ENCODE measurements at places on chromosomes 7 and 10. TPM values are rescaled to one million over a fixed set of nuclear protein-coding genes. Genes with fewer than 3 reads are reported as not detected.

GRCh38 chr7:23204241-23204640 is 22.4 kb downstream of the NUP42 start:
- no peak for DNase-seq

GRCh38 chr10:802506-802905 is 113.0 kb upstream of the DIP2C start:
- no peak for DNase-seq

DNA sequence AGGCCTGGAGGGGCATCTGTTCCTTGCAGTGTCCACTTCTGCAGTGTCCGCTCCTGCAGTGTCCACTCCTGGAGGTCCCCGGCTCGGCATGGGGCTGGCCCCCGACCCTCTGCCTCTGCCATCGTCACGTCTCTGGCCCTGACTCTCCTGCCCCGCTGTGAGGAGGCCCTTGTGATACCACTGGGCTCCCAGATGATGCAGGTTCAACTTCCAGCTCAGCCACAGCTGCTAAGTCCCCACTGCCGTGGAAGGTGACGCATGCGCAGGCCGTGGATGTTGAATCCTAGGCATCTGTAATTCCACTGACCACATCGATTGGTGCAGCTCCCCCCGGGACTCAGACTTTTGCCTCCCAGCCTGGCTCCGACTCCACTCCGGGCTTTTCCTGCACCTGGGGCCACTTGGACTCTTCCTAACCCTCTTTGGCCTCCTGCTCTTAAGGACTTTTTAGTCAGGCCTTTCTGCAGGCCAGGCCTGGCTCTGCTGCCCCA is 95.1 kb downstream of the GLRX3 start:
- DNase-seq = no peak

DNA sequence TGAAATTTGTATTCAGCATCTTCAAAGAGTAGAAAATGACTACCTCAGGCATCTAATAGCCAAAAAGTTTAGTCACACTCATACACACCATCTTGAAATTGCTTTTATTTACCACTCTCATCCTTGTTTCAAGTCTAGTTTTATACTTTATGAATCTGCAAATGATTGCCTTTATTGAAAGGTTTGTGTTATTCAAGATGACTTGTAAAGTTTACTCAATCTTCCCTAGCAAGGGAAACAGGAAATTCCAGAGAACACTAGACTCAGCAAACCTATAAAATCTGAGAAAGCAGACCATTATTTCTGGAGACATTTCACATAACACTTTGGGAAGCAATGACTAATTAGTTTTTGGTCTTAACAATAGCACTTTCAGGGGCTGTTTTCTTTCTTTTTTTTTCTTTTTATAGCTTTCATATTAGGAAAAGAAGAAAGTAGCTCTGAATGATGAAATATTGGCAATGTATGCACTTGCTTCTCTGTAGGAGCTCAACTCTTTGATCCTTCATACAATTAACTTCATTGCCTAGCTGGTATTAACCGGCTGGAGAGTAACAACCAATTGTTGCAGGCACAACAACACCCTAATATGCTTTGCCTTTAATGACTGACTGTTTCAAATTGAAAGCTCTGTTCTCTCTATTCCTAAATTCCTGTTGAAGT is 68.9 kb upstream of the HDAC9 start:
- DNase-seq = peak; percentile 69

DNA sequence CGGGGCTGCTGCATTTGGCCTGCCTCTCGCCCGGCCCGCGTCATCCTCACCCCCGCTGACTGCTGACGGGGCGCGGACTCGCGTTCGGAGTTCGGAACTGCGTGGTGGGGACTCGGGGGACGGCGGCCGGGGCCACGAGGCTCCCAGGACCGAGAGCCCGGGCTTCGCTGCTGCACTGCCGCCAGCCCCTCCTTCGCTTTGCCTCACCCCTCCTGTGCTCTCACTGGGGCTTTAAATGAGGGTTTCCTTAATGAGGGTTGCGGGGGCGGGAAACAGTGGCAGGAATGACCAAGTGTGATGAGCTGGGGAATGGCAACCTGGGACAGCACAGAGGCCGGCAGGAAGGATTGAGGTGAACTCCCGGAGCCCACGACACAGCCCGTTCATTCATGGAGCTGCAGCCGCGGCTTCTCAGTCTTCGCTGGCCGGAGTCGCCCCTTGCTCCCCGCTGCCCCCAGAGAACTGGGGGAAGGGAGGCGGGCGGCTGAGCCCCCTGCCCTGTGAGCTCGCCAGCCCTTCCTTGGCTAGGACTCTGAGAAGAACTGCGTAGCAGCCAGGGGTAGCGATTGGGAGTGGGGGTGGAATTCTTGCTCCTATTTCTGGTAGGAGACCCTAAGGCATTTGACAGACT is 1.5 kb upstream of the LRRC4 start:
- no peak for DNase-seq

DNA sequence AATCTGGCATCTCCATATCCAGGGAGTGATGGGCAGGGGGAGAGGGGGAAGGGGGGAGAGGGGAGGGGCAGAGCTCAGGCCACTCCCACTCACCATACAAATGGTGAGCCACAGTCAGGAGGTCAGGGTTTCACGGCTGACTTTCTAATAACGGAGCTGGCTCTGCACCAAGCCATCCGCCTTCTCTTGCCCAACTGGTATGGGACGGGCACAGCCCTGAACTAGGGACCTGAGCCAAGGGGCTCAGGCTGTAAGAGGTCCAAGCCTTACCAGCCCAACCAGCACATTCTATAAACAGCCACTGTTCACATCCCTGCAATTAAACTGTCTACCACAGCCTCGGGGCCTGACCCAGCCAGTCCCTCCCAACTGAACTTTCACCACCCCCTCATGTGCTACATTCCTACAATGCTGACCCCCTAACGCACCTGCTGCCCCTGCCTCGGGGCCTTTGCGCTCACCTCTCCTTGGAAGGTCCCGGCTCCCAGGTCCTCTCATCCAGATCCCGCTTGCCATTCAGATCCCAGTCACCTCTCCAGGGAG is 32.5 kb downstream of the RGS10 start:
- DNase-seq = no peak

- no peak for DNase-seq
Observed at GRCh38 chr7:43490016-43490415, 92.9 kb upstream of the STK17A start.

DNA sequence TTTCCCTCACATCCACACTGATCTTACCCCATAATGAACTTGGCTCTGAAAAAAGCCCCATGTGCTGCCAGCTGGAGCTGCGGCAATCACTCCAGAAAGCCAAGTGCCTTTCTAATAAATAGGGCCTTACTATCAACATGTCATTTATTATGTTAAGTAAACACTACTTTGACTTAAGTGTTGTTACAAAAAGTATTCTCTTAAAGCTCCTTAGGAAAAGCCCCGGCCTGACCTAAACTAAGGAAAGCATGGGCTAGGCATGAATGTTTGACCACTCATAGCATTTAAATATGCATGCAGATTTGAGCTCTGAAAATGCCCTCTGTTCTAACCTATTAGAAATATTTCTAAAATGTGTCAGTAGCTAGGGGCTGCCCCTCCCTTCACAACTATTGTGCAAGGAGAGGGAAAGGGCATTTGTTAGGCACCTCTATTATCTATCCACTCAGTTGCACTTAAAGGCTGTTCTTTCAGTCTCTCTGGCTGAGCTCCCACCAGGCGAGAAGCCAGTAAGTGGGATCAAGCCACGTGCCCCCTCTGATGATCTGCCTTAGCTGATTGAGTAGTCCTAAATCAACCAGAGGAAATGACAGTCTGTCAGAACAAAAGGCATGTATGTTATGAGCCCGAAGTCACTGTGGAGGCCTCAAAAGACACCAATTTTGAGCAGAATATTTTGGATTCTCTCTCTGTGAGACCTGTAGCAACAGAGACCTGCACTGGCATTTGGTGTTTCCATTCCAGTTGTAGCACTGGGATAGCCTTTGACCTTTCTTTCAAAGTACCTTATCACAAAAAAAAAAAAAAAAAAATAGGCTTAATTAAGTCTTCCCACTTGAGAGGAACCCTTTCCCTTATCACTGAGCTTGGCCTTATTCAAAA is 77.1 kb downstream of the ITGB8 start:
- peak; percentile 76 for DNase-seq

- DNase-seq = no peak
Observed at GRCh38 chr10:30068492-30069223, 9.3 kb upstream of the JCAD start.

DNA sequence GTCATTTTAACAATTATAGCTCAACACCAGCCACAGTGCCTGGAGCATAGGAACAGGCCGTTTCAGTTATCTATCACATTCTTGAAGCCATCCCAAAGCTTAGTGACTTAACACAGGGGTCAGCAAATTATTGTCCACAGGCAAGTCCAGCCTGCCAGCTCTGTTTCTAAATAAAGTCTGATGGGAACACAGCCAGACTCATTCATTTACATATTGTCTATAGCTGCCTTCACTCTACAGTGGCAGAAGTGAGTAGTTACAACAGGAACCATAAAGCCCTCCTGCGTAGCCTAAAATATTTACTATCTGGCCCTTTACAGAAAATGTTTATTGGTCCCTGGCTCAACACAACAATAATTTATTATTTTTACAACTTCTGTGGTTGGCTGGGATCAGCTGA is 407.5 kb upstream of the AUTS2 start:
- DNase-seq = no peak

Gene AFAP1L2
- 40.4 TPM for polyA plus RNA-seq

Gene VDAC2
- polyA plus RNA-seq = 150 TPM

Gene JAKMIP3
- polyA plus RNA-seq = 0.06 TPM

Gene NUTM2A
- 0.58 TPM for polyA plus RNA-seq

Gene ADARB2
- polyA plus RNA-seq = not detected

Gene FAM241B
- polyA plus RNA-seq = 10.1 TPM

Gene BAIAP2L1
- polyA plus RNA-seq = 36.4 TPM

All from mammary epithelial cell (primary cell).